ENCODE measurements at places on chromosomes 4 and X. TPM values are rescaled to one million over a fixed set of nuclear protein-coding genes. Genes with fewer than 3 reads are reported as not detected.

DNA sequence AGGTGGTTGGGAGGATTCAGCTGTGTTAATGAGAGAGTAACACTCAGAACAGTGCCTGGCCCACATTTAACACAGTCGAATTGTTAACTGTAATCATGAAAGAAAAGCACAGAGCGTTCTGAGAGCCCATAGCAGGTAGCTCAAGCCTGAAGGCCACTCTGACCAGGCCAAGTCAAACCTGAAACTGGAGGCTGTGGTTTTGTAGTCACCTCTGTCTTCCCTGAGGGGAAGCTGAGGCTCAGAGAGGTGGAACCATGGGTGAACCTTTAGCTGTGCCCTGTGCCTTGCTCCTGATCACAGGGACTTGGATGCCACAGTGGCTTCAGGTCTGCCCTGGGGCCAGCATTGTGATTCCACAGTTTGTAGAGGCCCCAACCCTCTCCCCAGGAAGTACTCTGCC, 16.6 kb upstream of the UBA1 start:
- no peak for DNase-seq

DNA sequence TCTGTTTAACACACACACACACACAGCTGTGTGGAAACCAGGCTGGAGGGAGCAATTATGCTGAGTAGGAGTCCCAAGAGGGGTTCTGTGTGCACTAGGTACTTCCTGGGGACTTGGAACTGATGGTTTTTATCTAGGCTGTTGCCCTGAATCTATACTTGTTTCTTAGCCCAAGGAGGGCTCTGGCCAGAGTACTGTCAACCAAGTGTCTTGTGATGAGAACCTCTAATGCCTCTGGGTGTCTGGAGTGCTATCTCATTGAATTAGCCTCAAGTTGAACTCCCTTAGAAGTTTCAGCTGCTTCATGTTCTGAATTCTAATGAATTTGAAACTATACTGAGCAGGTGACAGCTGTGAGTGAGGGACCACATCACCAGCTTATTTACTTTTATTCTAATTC, 16.6 kb downstream of the ARHGAP24 start:
- DNase-seq, result no peak

DNA sequence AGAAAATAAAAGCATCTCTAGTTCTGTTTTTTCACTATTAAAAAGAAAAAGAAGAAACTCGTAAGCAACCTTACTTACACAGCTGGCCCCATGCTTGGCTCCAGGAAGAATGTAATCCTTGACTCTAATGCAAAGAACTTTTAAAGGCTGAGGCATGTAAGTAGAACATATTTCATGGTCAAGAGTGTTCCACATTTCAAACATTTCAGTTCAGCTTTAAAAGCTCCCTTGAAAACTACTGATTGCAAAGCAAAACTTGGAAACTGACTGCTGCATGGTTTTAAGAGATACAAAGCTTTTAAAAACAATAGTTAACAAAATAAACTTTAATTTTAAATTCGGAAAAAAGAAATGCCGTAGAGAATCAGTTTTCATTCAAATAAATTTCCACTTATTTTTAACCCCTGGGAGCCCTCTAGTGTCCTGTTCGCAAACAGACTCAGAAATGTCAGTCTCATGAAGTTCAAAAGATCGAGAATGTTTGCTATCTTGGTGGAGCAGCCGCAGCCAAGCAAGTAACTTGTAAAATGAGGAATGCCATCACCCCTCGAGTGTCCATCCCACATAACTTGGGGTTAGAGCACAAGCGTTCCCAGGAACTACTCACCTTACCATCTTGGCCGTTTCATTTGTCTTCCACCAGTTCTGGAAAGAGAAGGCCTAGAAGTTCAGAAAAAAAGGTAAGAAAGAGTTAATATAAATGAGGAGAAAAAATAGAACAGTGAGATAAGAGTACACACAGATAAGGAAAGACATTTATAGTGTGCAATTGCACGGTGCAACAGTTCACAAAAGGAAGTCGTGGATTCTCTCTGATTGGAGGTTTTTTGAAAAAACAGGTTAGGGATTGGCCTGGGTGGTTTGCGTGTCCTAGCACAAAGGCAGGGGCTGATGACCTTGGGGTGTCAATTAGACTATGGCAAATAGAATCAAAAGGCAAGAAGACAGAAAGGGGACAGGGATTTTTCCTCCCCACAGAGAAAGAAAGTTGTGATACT, at the start of gene GASK1B:
GASK1B (minus strand) TSS at position 765 of the 998 bp plus-strand sequence. CDS start 1,650 bp downstream, outside the sequence.
- no peak for DNase-seq

DNA sequence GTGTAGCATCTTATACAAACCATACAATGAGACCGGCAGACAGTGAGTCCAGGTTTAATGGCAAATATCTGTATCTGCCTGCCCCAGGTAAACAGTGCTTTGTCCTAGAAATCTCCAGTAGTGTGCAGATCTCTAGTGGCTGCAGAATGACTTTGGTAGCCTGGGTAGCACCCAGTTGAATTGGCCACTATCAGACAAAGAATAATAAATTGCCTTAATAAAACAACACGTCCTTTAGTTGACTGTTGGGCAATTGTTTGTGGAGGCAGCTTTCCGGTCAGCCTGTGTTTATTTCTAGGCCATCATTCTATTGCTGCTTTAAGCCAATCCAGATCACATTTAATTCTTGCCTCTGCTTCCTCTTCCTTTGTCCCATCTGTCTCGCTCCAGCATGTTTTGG, 52.5 kb downstream of the SNX25 start:
- no peak for DNase-seq

GRCh38 chr4:112423591-112423990, 92.4 kb downstream of the NEUROG2 start:
- no peak for DNase-seq

GRCh38 chr4:22434895-22435294, 81.0 kb downstream of the ADGRA3 start:
- DNase-seq, result no peak

DNA sequence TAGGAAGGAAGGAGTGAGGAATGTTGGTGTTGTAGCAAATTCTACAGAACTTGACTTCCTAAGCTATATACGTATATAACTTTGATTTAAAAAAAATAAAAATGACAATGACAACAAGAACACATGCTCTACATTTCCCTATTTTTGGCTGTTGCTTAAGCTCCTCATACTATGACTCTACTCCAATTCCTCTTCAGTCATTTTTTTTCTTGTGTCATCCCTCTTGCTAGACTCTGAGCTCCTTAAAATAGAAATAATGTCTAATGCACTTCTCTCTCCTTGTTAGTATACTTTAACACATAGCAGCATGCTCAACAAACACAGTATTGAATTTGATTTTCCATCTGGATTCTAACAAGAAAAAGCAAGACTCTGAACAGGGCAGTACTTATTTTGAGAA, 144.0 kb downstream of the HDX start:
- DNase-seq, result no peak

- DNase-seq, result no peak
Measured at GRCh38 chrX:13666836-13667235, 13.9 kb downstream of the TCEANC start.

GRCh38 chrX:108945883-108946523, 209.6 kb upstream of the IRS4 start:
- DNase-seq, result no peak

GRCh38 chr4:107734120-107734519, 14.1 kb upstream of the PAPSS1 start:
- no peak for DNase-seq

GRCh38 chr4:15958562-15958961, 4.4 kb downstream of the FGFBP2 start:
- DNase-seq, result no peak

- no peak for DNase-seq
Measured at GRCh38 chr4:53906606-53907190, 157.7 kb downstream of the CHIC2 start.

DNA sequence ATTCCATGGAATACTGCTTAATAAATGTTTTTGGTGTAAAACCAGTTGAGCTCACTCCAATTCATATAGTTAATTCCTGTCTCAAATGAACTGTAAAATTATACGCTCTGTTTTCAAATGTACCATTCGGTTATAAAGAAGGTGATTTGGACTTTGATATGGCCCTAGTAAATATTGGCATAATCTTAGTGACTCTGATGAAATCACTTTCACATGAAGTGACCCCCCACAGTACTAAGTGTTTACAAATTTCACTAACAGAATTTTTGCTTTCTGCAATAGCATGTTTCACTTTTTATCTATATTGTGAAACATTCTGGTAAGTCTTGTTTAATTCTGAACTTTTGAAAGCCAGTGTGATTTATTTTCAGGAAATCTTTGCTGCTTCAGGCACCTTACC, 10.9 kb downstream of the GC start:
- DNase-seq, result no peak

- no peak for DNase-seq
Measured at GRCh38 chr4:36313703-36314102, 32.3 kb downstream of the DTHD1 start.

DNA sequence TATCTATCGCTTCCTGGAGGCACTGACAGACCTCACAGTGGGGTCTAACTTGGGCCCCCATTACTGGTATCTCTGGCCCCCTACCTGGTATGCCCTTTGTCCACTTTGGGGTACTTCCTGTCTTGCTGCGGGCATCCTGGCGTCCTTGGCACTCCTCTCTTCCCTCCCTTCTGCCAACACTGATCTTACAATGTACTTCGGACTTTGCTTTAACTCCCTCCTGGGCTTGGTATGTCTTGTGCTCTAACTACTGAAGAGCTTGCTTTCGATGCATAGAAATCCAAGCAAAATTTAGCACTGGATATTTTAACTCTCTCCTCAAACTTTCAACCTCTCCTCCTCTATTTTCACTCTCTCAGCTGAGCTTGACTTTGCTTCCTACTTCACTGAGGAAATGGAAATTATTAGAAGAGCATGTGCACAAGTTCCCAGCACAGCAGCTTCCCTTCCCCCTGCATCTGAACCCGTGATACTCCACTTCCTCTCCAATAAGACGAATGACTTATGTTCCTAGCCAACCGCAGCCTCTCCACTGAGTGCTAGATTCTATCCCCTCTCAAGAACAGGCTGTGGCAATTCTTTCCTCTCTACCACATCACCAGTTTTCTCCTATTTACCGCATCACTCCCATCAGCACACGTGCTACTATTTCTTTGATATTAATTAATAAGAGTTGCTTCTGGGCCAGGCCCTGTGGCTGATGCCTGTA, 52.9 kb downstream of the SUPT20HL2 start:
- DNase-seq, result no peak

DNA sequence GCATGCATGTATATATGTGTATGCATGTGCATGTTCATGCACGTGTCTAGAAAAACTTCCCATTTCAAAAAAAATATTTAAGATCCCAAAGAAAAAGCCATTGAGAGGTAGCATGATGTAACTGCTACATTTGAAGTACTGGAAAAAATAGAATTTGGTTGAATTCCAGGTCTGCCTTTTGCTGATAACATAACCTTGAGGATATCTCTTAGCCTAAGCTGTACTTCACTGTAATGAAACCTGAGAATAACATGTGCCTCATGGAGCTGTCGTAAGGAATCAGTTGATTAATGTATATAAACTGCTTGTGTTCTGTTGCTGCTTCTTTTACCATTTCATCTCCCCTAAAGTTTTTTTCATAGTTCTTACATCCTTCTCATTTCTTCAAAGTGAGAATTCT, 351.8 kb downstream of the GRIA2 start:
- DNase-seq, result no peak

GRCh38 chr4:2261853-2262144, at the start of gene MXD4:
MXD4 (minus strand) TSS chr4:2262109; CDS start chr4:2261980, 129 bp downstream.
- DNase-seq, result no peak

DNA sequence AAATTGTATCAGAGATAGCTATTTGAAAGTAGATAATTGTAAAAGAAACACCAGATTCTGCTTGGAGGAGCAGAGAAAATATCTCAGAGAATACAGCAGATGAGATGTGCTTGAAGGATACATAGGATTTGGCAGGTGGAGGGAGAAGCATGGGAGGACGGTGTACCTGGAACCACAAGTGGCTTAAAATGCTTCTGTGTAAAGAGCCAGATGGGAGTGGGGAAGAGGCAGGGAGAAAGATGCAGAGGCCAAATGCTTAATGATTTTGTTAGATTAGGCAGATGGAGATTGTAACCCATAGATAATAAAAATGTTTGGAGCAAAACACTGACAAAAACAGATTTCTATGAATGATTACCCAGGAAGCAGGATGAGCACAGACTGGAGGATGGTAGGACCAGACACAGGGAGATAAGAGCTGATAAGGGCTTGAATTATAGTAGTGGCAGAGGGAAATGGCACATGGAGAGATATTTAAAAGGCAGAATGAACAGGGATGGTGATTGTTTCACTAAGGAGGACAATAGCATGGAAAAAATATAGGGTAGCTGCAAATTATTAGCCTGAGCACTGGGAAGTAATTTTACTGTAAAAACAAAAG, 145.7 kb upstream of the TBC1D9 start:
- no peak for DNase-seq

DNA sequence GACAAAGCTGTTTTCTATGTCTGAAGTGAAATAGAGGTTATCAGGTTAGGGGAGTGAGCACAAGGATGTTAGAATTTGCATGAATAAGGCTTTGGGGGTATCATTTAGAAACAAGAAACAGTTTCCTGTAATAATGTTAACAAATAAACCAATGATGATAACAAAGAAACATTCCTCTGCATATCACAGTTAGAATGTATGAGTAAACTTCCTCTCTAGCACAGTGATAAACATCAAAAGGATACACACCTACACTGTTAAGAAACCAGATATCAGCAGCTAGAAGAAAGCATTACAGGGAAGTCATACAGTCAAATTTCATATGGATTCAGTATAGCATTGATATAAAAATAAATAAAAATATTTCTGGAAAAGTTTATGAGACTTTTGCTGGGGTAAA, 340.0 kb upstream of the MAGEB16 start:
- no peak for DNase-seq

DNA sequence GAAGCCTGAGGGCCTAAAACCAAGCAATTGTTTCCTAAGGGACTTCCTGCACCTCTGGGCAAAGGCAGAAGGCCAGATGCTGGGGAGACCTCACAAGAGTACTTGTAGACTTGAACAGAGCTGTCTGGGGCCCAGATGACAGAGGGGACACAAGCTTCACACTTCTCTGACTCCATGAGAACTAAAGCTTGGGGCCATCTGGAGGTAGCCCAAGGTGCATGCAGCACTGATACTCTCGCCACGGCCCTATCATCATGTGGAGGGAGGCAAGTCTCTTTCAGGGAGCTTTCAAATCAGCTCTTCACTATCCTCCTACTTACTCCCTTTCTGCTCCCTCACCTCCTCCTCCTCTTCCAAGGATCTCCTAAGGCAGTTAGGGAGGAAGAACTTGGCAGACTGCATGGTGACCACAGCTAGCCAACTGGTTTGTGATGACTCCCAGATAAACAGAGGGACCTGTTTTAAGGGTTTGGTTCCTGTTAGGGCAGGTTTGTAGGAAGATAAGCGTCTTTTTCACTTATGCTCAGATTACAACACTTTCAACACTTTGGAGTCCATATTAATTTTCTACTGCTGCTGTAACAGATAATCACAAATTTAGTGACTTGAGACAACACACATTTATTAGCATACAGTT, 23.8 kb downstream of the MSL3 start:
- DNase-seq, result no peak

GRCh38 chr4:73676861-73677323, 56.7 kb upstream of the RASSF6 start:
- DNase-seq, result no peak

The SSX2B gene
- not detected for total RNA-seq

The AFP gene
- not detected for total RNA-seq

The HPGD gene
- 6.3 TPM for total RNA-seq

The ARR3 gene
- not detected for total RNA-seq

The GAGE10 gene
- not detected for total RNA-seq

The BGN gene
- total RNA-seq, result not detected

The RAI2 gene
- 1.6 TPM for total RNA-seq

The CACNA1F gene
- 1.3 TPM for total RNA-seq

The EGFL6 gene
- not detected for total RNA-seq

The TMEM31 gene
- not detected for total RNA-seq

All from naive thymus-derived CD4-positive, alpha-beta T cell (primary cell).